ENCODE measurements at places on chromosomes 1 and 21.

DNA sequence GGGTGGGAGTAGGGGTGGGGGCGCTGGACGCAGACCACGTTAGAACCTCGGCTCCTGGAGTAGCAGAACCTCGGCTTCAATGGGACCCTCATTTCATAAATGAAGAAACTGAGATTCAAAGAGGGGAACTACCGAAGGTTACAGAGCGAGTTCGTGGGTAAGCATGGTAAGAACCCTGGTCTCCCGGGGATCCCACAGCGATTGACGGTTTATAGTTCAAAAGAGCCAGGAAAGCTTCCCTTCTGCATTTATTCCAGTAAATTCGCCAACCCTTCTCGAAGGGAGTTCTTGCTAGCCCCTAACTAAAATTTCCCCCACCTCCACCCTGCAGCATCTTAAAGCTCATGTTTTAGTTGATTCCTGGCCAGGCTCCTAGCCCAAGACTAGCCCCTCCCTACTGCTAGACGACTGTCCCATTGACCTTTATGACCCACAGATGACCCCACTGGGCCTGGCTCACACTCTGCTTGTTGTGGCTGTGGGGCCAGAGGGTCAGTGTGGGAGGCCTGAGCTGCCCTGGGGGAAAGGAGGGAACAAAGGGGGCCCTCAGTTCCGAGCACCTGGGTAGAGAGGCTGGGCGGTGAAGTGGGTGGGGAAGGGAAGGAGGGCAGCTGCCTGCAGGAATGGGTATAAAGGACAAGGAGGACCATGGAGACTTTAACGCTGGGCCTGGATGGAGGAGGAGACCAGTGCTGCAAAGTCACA is 558 bp upstream of the KIF21B start:
- DNase-seq, result no peak

DNA sequence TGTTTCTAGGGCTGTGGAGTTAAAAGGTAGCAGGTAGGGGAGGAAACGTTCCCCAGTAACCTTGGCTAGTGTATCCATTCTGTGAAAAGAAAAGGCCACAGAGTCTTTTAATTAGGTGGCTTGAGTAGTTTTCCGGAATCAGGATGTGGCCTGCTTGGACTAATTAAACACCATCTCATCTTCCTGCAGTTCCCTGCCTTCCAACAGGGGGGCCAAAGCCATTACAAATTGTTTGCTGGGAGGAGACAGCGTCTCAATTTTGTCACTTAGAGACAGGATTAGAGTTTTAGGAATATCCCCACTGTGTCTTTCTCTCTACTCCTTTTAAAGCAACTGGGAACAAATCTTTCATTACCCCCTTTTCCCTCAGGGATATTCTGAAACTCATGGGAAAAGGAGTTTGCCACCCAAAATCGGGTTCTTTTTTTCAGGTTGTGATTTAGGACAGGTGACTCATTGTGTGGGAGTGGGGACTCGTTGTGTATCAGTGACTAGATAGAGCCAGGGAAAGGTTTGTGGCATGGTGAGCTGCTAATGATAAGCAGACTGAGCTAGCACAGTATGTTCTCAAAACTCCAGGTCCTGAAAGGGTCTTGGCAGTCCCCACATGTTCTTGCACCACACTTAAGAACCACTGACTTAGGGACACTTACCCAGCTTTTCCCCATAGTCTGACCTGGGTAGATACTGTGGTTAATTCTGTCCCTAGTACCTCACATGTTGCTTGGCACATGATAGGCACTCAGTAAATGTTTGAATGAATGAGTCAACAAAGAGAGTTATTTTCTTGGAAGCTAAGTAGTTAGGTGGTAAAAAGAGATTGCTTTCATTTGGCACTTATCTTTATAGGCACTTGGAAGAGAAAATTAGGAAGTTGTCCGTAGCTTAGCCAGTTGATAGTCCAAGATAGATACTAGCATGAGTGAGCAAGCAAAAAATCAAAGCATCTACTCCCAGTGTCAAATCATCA is 22.5 kb downstream of the INTS3 start:
- DNase-seq, result no peak

- no peak for DNase-seq
These were observed 6.3 kb downstream of the ATP2B4 start for GRCh38 chr1:203632941-203633340.

DNA sequence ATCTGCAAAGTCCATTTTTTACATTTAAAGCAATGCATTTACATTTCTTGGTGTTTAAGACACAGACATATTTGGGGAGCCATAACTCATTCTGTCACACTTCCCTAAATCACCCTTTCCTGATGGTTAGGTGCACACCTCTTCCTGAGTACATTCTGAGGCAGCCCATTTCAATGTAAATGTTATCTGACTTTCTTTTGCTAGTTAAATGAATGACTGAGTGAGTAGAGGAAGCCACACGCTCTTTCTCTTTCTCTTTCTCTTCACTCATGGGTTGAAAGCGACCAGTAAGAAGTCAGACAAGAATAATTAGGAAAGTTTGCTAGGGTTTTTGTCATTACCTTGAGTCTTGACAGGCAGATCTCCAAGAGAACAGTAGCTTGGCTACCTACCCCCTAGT is 143.1 kb downstream of the S1PR1 start:
- DNase-seq, result no peak

DNA sequence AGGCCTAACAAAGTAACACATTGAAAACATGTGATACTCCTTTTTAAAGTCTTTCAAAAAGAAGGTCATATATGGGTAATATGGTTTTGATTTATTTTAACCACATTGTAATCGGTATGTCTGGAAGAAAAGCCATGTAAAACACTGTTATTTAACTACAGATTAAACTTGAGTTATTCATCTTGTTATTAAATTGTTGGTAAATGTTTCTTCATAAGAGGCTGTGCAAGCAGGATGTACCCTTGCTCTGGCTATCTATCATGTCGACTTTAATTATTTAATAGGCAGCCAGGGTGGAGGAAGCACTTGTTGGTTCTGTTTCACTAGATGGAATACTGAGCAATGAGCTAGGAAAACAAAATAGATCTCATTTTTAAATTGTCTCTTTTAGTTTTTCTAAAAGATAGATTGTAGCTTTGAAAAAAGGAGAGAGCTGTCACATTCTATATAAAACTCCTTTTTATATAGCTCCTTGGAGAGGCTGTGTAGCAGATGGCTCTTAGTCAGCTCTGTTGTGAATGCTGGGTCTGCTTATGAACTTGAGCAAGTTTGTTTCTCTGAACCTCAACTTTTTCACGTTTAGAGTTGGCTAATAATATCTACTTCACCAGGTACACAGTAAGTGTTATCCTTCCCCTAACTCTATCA is 39.5 kb downstream of the LRRC8B start:
- no peak for DNase-seq

DNA sequence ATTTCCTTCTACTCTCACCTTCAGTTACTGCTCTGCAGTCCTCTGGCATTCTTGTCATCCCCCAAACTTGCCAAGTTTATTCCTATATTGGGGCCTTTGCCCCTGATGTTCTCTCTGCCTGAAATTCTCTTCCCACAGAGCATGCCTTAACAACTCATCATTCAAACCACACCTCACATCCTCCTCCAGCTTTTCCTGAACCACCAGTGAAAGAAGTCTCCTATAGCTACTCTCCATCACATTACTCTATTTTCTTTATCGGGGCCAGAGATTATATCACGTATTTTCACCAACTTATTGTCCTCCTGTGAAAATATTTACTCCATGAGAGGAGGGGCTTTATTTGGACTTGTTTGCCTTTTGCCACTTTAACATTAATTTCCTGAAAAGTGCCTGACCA is 32.1 kb downstream of the EXTL2 start:
- no peak for DNase-seq

DNA sequence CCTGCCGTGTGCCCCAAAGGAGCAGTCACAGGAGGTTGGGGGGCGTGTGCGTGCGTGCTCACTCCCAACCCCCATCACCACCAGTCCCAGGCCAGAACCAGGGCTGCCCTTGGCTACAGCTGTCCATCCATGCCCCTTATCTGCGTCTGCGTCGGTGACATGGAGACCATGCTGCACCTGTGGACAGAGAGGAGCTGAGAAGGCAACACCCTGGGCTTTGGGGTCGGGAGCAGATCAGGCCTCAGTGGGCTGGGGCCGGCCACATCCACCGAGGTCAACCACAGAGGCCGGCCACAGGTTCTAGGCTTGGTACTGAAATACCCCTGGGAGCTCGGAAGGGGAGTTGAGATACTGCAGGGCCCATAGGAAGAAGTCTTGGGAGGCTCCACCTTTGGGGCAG is 23.5 kb downstream of the COL6A1 start:
- DNase-seq, result no peak

DNA sequence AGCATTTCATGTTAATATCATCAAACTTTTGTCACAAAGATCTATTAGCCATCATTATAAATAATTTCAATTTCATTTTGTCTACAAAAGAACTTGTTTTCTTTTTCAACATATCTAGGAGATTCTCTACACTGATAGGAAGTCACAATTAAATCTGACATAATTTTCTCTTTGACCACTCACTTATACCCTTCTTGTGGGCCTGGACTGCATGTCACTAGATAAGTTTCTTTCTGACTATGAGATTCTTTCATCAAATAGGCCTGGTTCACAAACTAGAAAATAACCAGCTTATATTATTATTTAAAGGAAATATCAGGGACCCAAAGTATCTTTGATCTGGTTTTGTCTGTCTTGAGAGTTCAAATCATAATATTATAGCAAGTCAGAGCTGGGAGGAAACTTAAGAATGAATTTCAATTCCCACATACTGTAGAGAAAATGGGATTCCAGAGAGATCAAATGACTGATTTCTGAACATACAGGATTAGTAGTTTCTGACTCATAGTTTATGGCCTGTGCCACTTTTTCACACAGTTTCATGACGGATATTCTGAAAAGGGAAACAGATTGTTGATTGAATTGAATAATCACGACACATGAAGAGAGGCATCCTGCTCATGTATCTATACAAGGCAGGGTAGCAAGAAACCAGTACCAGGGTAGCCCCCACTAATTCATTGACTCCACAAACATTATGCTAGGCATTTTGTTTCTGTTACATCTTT is 355.8 kb downstream of the GPATCH2 start:
- no peak for DNase-seq

GRCh38 chr1:3668585-3669300 is 16.4 kb downstream of the TP73 start:
- DNase-seq, result no peak

GRCh38 chr1:112878321-112878720 is 77.7 kb downstream of the SLC16A1 start:
- DNase-seq, result no peak

GRCh38 chr1:175472464-175472863 is 270.9 kb downstream of the TNR start:
- no peak for DNase-seq

DNA sequence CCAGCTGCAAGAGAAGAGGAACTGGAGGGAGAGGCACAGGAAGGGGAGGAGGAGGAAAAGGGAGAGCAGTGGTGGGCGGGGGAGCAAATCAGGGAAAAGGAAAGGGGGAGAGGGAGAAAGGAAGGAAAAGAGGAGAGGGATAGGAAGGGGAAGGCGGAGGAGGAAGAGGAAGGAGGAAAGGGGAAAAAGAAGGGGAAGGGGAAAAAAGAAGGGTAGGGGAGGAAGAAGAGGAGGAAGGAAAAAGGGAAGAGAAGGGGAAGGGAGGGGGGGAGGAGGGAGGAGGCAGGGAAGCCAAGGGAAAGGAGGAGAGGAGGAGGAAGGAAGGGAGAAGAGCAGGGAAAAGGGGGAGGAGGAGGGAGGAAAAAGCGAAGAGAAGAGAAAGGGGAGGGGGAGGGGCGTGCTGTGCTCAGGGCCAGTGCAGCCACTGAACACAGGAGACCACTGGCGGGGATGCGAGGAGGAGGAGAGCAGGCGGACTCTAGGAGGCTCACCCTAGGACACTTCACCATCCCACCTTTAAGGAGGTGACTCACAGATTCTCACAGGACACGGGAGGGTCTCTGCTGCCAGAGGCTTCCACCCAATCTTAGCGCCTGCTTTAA is 33.1 kb downstream of the PGBD5 start:
- DNase-seq, result no peak

DNA sequence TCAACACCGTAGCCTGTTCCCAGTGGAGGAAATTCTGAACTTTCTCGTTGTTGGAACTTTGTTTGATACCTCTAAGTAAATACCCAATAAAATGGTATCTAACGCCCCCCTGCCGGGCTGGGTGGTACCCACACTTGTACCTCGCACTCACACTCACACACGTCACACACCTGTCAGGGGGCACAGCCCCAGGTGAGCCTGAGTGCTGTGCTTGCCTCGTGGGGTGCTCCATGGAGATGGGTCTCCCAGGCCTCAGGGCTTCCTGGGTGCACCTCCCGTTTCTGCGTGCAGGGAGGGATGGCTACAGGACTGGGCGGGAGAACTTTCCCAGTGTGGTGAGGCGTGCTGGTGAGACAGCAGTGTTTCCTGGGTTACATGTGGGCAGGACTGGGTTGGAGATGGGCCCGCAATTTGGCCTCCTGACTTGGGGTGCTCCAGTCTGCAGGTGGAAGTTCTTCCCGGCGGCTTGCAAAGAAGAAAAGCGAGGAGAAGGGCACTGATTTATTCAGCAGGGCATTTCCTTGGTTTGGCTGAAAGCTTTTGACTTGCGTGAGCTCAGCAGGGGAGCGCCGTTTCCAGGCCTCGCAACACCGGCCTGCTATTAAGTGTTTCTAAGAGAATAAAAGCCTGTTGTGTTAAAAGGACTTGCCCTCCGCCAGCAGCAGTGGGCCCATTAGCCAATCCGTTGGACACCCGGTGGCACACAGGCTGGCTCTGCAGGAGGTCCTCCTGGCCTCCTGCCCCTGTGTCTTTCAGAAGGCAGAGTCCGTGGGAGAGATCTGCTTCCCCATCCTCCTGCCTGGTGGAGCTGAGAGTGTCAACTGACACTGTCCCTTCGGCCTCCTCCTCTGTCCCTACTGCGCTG is 79.7 kb downstream of the KIF26B start:
- no peak for DNase-seq

DNA sequence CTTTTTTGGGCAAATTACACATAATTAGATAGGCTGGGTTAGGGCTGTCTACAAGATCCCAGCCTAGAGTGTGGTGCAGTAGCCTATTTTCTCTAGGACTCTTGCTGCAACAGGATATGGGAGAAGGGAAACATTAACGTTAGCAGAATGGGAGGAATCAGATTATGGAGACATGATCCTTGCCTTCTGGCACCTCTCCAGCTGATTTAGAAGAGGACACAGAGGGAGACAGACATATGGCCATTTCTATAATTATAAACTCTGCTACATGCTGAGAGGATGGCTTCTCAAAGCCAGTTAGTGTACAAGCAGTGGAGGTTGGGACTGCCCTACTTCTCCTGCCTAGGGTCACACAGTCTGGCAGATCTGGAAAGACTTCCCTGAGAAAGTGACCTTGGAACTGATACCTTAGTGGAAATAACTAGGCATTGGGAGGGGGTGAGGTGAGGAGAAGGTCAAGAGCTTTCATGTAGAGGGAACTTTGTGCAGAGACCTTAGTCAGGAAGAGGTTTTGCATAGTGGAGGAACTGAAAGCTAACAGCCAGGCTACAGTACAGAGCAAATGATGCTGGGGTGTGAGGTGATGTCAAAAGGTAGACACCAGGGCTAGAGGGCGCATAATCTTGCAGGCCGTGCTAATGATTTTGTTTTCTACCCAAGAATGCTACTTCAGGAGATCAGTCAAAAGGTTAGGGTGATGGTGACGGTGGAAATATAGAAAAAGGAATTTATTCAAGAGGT is 1.2 kb upstream of the CD1D start:
- DNase-seq, result no peak

GRCh38 chr1:67889953-67890567 is 56.8 kb upstream of the GNG12 start:
- peak; percentile 38 for DNase-seq

- DNase-seq, result no peak
These were observed 68.0 kb downstream of the TEX35 start for GRCh38 chr1:178580876-178581275.

GRCh38 chr1:149978547-149979023 is 31.9 kb downstream of the OTUD7B start:
- no peak for DNase-seq

All from NK-92 treated with Interleukin-12 subunit alpha and Interleukin-12 subunit beta, amount 100 ng/mL, for 24 hours (cell line).